ENCODE measurements at places on chromosomes 12 and 14.

DNA sequence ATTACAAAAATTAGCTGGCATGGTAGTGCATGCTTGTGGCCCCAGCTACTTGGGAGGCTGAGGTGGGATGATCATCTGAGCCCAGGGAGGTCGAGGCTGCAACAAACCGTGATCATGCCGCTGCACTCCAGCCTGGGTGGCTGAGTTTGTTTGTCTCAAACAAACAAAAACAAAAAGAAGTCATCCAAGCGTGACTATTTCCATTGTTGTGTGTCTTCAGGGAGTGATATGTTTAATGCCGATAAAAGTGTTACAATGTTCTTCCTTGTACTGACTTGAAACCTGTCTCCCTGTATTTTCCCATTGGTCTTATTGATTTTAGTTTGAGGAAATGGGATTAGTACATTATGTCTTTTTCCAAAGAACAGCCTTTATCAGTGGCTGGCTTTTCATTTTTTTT, 75.6 kb upstream of the USP44 start:
- DNase-seq, result no peak

GRCh38 chr12:27974735-27975221, 2.2 kb upstream of the PTHLH start:
- DNase-seq, result no peak

DNA sequence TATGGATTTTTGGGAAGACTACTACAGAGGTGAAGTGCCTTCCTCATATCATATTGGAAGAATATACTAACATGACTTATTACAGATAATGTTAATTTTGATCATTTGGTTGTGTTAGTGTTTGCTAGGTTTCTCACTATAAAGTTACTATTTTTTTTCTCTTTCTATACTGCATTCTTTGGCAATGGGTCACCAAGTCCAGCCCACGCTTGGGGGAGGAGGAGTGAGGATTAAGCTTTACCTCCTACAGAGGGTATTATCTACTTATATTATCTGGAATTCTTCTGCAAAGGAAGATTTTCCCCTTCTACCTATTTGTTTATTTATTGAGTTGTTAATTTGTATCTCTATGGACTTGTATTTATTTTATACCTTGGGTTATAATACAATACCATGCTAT, 31.5 kb downstream of the SCN8A start:
- DNase-seq, result no peak

DNA sequence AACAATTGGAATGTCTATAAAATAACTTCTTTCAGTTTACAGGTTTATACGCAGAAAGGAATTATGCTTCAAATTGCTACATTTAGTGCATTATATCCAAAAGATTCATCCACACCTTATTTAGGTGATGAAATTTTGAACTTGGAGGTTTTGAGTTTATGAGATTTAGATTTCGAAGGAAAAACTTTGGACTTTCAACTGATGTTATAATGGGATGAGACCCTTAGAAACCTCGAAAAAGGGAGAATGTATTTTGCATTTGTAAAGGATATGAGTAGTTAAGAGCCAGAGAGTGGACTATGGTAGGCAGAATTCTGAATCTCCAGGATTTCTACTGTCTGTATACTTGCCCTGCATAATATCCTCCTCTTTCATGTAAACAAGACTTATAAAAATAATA, 851.6 kb upstream of the MGAT4C start:
- no peak for DNase-seq

DNA sequence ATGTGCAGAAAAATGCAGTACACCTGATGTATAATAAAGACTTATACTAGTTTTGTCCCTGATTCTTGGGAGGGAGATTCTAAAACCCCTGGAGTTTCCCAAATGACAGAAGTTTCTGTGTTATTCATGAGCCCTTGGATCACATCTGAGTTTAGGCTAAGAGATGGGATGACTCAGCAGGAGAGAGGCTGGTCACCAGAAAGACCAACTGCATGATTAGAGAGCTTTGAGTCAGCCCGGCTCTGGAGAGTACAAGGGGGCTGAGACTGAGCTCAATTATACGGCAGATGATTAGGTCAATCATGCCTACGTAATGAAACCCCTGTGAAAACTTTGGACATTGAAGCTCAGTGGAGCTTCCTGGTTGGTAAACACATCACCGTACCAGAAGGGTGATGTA, 174.2 kb downstream of the SSPN start:
- no peak for DNase-seq
